ENCODE measurements at places on chromosomes 6 and 20.

DNA sequence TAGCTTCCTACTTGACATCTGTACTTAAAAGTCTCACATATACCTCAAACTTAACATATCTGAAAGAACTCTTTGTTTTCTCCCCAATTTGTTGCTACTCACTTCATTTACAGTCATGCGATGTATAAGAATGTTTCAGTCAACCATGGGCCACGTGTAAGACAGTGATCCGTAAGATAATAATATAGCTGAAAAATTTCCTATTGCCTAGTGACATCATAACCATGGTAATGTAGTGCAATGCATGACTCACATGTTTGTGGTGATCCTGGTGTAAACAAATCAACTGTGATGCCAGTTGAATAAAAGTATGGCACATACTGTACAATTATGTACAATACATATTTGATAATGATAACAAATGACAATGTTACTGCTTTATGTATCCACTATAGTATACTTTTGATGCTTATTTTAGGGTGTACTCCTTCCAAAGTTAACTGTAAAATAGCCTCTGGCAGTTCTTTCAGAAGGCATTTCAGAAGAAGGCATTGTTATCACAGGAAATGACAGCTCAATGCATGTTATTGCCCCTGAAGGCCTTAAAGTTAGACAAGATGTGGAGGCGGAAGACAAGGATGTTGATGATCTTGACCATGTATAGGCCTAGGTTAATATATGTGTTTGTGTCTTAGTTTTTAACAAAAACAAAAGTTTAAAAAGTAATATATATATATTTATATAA, 579.0 kb downstream of the EPHA7 start:
- no peak for DNase-seq

DNA sequence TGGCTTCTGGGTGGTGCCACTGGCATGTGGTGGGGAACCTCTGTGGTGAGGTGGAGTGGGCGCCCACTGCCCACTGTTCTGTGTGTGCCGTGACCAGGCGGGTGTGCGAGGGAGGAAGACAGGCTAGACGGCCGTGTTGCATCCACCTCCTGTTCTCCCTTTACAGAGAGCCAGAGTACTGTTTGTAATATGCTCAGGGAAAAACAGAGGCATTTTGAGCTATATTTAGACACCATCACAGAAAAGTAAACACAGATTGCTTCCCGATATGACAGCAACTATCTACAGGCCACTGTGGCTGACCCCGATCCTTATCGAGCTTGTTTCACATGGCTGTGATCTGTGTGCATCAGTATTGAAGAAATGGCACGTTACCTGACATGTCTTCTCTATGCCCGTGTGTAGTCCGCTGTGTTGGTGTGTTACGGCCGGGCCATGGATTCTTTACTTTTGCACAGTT, 45.6 kb downstream of the ARID1B start:
- DNase-seq = no peak

- no peak for DNase-seq
Observed at GRCh38 chr20:45163083-45163803, 11.5 kb upstream of the PI3 start.

GRCh38 chr20:50690650-50691572, at the start of gene RIPOR3:
Gene RIPOR3 (minus strand): TSS chr20:50691542. CDS start chr20:50691128, 414 bp downstream.
- DNase-seq = no peak

GRCh38 chr20:4170621-4171537, 155.5 kb upstream of the RNF24 start:
- DNase-seq = no peak

DNA sequence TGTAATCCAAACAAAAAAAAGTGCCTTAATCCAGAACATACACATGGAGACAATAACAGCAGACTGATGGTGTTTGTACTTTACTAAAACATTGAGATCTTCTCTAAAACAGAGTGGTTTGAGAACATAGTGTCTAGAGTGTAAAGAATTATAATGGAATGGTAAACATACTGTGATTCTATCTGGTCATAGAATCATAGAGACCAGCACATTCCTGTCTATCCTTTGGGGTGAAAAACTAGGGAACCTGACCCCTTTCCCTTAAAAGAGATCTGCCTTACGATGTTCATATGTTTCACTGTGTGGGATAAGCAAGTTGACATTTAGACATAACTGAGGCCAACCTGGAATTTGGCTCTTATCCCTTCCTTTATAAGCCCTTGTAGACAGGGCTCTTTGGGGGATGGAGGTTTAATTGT, 55.7 kb downstream of the TRMT11 start:
- no peak for DNase-seq

DNA sequence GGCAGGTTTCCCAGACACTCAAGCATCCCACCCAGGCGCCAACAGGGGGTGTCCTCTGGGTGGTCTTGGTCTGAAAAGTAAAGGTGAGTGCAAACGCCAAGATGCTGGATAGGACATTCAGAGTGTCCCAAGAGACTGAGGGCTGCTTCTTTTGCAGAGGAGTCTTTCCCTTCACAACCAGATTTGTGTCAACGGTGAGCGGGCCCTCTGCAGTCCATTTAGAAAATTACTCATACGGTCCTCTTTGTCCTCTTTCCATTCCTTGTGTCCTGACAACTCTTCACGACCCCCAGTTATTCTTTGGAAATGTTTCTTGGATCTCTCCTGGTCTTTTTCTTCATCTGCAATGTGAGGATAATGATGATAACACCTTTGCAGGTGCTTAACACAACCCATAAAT, 257.8 kb downstream of the CDC5L start:
- no peak for DNase-seq

GRCh38 chr6:36757206-36757605, 59.6 kb downstream of the RAB44 start:
- DNase-seq = no peak

DNA sequence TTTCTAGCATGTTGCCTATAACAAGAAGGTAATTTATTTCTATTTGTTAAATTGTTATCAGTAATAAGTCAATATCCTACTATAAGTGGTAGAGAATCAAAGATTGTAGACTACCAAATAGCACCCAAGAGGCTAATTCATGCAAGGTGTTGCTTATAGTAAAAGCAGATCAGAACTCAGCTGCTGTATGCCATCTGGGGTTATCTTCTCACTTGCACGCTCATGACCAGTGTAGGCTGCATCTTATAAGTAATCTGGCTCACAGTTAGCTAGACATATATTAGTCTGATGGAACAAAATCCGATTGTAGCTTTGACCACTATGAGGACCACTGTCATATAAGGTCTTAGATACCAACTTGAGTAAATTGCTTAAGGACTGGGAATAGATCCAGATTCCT, 17.0 kb downstream of the TOP1 start:
- no peak for DNase-seq

- peak; percentile 19 for DNase-seq
Observed at GRCh38 chr6:138007014-138007472, 100.2 kb downstream of the PERP start.

GRCh38 chr6:113057567-113058053, 710.5 kb downstream of the RFPL4B start:
- DNase-seq = no peak

GRCh38 chr6:145469021-145469420, 266.3 kb downstream of the EPM2A start:
- no peak for DNase-seq

- DNase-seq = no peak
Observed at GRCh38 chr6:126204598-126204997, 135.3 kb upstream of the CENPW start.

- no peak for DNase-seq
Observed at GRCh38 chr6:149503872-149504271, 19.1 kb upstream of the ZC3H12D start.

DNA sequence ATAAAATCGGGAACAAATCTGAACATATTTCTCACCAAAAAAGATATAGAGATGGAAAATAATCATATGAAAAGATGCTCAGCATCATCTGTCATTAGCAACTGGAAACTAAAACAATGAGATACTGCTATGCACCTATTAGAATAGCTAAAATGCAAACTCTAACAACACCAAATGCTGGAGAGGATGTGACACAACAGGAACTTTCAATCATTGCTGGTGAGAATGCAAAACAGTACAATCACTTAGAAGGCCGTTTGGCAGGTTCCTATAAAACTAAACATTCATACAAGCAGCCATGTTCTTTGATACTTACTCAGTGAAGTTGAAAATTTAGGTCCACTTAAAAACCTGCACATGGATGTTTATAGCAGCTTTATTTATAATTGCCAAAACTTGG, 67.0 kb downstream of the FAM50B start:
- DNase-seq = no peak

GRCh38 chr20:52965380-52965779, 6.8 kb upstream of the TSHZ2 start:
- DNase-seq = no peak

DNA sequence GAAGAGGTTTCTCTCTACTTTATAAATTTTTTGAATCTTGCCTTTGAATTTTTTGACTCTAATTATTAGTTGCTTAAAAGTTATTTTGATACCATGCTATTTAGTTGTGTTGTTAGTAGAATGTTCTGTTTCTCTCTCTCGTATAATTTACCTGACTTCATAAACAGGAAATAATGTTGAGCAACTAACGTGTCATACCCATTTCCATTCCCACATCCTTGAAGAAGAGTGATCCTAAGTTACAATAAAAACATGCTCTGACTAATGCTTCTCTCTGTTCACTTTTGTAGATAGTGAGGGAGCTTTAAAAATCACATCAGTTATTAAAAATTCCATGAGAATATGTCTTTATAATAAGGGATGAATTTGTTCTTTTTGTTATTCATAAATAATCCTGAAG, 69.7 kb downstream of the SAMD5 start:
- DNase-seq = no peak

- no peak for DNase-seq
Observed at GRCh38 chr6:37200085-37200484, 30.1 kb downstream of the PIM1 start.

DNA sequence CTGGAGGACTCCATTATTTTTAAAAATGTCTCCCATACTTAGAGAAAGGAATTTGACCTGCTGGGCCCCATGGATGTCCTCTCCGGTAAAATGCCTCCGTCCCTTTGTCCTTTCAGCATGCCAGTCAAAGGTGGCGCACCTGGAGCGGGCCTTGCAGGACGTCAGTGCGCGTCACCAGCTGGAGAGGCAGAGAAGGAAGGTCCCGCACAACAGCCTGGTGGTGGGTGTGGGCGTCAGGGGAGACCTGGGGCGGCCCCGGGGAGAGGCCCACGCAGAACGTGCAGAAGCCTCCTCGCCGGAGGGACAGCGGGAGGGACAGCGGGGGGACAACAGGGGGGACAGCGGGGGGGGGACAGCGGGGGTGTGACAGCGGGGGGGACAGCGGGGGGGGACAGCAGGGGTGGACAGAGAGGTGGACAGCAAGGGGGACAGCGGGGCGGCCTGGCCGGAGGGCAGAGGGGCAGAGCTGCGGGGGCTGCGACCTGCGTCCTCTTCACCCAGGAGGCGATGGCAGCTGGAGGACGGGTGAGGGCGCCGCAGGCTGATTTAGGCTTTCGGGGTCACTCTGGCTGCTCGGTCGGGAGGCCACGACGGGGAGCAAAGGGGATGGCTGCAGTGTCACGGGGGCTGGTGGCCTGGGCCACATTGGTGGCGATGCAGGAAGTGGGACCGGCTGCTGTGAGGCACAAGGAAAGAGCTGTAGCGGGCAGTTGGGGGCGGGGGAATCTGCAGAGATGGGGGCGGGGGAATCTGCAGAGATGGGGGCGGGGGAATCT, 859 bp upstream of the KIF25 start:
- no peak for DNase-seq

DNA sequence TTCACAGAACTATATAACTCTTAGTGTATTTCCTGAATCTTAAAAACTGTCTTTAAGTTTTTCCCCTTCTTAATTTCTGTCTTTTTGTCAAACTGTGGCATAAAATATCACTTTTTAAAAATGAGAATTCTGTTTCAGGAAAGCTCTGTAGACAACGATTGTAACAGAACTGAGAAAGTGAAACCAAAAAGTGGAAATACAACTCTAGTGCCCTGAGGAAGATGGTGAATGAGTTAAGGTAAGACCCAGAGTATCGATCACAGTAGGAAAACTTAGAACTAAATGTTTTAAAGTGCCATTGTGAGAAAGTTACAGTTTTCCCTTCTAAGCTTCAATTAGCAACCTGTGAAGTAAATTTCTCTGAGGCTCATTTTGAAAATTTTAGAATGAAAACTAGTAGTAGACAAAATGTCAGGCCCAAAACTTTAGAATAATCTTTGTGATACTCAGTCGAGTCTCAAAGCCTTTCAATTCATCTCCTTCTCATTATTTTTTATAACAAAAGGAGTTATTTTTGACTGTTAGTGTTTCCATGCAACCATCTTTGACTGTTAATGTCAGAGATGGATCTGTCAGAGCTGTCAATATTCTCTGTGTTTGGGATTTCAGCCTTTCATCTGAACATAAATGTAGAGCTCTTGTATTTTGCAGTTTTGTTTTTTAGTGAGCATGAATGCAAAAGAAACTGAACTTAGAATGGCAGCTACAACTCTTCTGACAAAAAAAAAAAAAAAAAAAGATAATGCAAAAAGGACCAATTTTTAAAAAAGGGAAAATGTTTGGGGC, 19.0 kb upstream of the TRDN start:
- no peak for DNase-seq

GRCh38 chr6:130120731-130121130, 102.0 kb downstream of the SAMD3 start:
- DNase-seq = no peak

DNA sequence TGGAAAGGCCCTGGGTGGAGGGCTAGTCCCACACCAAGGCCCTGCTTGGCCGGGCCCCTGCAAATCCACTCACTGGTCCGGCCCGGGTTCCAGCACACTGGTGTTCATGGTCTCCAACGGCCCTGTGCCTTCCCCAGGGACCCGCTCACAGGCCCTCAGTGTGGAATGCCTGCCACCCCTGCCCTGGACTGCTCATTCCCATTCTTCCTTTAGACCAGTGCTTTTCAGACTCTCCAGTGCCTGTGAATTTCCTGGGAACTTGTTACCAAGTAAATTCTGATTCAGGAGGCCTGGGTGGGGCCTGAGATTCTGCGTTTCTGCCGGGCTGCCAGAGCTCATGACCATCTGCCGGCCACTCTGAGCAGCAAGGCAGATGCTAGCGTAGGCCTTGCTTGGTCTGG, 5.7 kb upstream of the PXDC1 start:
- no peak for DNase-seq

- DNase-seq = no peak
Observed at GRCh38 chr6:44190715-44191114, 26.0 kb upstream of the MYMX start.

DNA sequence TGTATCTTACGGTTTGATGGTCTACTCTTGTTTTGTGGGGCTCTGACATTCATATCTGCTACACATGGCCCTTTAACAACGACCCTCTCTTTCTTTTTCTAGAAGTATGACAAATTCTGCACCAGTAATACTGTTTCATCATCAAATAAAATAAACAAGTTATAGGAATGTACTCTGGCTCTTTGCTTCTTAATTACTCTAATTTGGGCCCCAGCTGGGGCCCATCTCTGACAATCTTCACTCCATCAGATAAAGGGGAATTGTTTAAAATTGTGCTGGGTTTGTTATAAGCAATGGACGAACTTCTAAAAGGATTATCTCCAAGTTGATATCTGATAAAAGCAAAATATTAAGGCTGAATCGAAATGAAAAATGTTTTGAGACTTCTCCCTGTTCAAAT, 343.6 kb upstream of the JAG1 start:
- DNase-seq = no peak

GRCh38 chr6:24925661-24926060, 10.1 kb downstream of the RIPOR2 start:
- no peak for DNase-seq
